ENCODE measurements at places on chromosomes 6 and 20.

DNA sequence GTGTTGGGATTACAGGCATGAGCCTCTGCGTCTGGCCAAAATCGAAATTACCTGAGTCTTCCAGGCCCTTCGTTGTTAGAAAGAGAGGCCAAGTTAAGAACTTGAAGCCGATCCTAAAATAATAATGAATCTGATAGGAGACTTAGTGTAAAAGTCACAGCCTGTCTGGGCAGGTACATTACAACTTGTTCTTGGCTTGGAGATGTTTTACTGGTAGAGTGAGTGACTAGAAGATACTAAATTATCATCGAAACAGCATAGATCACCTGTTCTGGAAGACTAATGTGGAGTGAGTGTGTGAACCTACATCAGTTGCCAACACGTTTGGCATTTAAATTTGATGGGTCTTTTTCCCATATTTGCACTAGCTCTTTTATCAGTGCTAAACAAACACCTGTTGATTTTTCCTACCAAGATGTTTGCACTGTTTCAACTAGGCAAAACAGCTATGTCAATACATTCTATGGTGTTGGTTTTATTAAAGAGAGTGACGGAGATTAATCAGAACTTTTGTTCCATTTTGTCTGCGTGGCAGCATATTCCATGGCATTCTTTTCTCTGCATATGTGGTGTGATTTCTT is 4.6 kb upstream of the TMEM217 start:
- no peak for DNase-seq

- no peak for DNase-seq
Measured at GRCh38 chr6:42960243-42961019, at the start of gene GNMT. Gene GNMT (plus strand): TSS chr6:42960754. CDS start chr6:42960768, 14 bp downstream.

- no peak for DNase-seq
Measured at GRCh38 chr6:13299403-13299821, 28.9 kb downstream of the TBC1D7 start.

DNA sequence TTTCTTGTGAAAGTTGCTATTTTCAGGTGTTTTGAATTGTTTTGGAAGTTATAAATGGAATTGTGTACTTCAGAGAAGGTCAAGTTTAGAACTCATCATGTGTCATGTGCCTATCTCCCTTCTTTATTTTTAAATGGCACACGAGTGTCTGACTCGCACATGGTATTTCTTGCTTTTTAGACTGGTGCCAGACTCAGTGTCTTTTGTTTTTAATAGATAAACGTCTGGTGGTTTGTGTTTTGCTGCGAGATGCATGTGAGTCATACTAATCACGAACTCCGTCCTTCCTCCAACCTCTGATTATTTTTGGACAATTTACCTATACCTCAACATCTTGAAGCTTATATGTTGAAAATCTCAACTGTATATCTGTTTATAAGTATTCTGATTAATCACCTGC is 292.1 kb downstream of the CDKAL1 start:
- no peak for DNase-seq

DNA sequence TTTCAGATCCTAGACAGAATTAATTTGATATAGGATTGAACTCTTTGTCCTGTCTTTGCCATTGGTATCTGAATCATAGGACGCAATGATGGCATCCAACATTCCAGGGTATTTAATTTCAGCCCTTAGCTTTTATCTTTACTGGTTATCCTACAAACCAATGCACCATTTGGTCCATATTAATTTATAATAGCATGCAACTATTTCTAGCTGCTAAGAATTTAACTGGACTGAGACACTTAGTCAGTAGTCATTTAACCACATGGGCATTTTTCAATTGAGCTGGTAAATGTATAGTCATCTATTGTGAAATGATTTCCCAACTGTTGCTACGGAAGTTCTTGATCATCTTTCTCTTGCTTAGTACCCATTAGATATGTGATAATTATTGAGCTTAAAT is 141.1 kb downstream of the CD164 start:
- DNase-seq: no peak

DNA sequence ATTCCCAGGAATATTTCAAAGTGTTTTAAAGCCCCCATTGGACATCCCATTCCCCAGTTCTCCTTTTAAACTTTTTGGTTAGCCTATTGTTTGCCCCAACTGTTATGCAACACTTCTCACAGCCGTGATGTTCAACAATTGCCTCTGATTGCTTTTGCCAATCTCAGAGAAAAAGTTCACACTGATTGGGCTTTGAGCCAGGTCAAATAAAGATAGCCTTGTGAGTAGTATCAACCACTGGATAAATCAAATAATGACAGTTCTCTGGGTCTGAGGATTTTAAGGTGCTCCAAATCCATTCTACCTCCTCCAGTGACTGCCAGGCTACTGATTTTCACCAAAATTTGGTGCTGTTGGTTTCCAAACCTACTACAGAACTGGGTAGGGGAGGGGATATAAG is 19.1 kb upstream of the NOP56 start:
- no peak for DNase-seq

DNA sequence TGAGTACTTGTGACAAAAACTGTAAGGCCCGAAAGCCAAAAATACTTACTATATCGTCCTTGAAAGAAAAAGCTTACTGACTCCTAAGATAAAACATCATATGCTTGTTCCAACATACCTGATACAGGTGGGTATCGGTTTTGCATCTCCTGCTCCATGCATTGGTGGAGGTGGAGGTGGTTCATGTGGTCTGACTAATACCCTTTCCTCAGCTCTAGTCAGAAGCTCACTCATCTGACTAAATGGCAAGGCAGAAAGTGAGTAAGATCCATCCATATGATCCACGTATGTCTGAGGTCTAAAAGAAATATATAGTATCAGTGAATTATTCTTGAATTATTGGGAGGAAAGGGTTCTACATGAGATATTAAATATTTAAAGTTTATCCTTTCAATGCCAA is 76.2 kb downstream of the WASF1 start:
- DNase-seq: no peak

- no peak for DNase-seq
Measured at GRCh38 chr6:163253556-163254213, 160.8 kb upstream of the QKI start.

GRCh38 chr6:140987364-140988155 is 1145.2 kb upstream of the GJE1 start:
- DNase-seq: no peak

GRCh38 chr20:35497780-35498189 is 31.7 kb downstream of the C20orf173 start:
- DNase-seq: no peak

GRCh38 chr6:152151920-152152319 is 344.4 kb downstream of the ESR1 start:
- DNase-seq: no peak

DNA sequence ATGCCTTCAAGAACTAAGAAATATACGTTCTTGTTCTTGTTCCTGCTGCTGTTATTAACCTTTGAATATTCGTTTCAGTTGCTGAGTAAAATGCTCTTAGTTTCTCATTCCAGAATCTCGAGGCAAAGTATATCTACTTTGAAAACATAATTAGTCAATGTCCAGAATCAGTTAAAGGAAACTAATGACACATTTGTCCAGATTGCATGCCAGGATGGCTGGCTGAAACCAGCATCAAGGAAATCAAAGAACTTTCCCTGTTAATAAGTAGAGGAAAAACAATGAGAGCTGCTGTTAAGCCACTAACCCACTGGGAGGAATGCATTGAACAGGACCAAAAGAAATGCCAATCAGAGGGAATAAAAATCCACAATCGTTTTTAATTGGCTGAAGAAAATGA is 196.9 kb downstream of the ALDH8A1 start:
- DNase-seq: no peak

DNA sequence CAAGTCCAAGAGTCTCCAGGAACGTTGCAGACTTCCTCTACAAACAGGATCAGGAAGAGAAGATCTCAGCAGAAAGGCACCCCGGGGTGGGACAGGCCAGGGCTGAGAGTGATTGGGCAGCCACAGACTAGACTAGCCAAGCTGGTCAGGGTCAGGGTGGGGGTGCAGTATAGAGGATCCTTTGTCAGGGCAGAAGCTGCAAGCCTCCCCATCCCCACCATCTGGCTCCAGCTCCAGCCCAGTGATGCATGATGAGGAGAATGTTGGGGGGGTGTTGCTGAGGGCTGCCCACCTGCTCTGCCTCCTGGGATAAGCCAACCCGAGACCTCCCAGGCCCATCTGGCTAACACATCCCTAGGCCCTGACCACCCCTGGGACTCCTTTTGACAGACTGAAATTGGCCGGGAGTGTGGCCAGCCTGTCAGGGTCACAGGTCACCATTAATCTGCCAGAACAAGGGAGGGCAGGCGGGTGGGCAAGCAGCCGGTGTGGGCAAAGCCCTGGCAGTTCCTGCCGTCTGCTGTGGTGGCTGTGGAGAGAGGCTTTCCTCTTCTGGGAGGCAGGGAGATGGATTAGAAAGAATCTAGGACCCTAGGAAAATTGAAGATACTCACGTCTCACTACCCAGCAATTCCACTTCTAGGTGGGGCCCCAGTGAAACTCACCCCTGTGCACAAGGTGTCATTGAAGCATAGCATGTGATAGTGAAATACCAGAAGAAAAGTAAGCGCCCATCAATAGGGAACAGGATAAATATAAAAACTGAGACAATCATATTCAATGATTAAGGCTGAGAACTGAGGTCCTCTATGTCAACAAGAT is 22.1 kb upstream of the SNTA1 start:
- no peak for DNase-seq

DNA sequence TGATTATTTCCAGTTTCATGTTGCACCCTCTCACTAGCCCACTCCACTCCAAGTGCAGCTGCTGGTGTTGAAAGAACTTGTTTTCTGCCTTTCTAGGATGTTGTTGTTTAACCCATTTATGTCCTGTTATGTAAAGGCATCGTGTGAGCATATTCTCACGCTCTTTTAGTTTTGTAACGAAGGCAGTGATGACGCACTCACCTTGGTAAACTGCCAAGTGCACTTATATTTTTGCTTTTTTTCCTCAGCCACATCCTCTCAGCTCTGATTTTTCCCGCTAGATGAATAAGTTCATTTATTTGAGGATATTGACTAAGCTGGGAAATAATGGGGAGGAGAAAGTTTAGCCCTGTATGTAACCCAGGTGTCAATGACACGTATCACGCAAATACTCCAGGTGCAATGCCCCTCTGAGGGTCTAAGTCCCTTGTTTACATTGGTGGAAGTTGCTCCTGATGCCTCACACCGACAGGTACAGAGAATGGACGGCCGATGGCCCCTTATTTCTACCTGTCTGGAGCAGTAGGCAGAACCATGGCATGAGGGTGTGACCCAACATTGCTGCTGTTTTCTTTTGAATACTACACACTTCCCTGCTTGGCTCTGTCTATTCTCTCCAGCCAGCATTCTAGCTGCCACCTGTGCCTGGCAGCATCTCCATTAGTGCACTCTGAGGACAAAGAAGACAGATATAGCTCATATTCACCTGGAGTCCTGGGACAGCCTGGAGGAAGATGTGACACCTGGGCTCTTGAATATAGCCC is 132.7 kb upstream of the SLC24A3 start:
- no peak for DNase-seq

GRCh38 chr20:46158476-46158987 is 40.4 kb downstream of the CD40 start:
- DNase-seq: no peak

DNA sequence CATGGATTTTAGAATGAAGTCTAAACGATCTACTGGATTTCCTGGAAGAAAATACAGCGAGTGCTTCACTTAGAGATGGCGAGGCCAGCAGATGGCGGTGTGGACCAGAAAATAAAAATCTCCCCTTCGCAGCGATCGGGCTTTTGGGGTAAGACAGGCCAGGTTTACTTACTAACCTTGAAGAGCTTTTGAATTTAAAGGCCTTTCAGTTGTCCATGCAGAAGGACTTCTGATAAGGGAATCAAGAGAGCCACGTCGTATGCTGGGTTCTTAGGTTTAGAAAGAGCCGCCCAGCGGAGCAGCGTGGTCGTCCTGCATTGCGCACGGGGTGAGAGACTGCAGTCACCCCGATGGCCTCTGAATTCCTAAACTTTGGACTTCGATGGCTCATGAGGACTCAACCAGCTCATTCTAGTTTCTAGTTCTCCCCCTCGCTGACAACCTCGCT is 125.2 kb upstream of the RALGAPA2 start:
- no peak for DNase-seq

GRCh38 chr20:2238601-2239000 is 57.2 kb upstream of the TGM3 start:
- DNase-seq: no peak

GRCh38 chr6:111183702-111184517 is 96.6 kb downstream of the SLC16A10 start:
- DNase-seq: no peak

DNA sequence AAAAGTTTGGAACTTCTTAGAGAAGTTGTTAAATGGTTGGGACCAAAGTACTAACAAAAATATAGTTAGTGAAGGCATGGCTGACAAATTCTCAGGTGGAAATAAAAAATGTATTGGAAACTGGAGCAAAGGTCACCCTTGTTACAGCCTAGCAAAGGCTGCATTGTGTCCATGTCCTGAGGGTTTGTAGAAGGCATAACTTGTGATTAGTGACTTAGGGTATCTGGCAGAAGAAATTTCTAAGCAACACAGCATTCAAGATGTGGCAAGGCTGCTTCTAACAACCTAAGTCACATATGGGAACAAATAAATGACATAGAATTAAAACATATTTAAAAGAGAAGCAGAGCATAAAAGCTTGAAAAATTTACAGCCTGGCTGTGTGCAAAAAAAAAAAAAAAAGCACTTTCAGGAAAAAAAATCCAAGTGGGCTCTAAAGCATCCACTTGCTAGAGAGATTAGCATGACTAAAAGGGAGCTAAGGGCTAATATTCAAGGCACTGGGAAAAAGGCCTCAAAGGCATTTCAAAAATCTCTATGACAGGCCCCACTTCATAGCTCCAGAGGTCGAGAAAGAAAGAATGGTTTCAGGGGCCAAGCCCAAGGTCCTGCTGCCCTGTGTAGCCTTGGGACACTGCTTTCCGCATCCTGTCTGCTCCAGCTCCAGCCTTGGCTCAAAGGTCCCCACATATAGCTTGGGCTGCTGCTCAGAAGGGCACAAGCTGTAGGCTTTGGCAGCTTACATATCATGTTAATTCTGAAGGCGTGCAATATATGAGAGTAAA is 453.2 kb upstream of the PTCHD4 start:
- DNase-seq: no peak

DNA sequence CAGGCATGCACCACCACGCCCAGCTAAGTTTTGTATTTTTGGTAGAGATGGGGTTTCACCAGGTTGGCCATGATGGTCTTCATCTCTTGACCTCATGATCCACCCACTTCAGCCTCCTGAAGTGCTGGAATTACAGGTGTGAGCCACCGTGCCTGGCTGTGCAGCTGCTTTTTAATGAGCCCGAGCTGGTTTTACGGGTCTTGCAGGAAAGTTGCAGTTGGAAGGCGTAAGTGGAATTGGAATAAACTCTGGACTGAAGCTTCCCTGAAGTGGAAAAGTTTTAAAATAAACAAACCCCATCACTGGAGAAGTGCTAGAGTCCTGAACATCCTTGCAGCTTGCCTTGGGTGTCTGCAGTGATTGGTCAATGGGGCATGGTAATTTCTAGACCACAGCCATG is 40.4 kb downstream of the KIF25 start:
- DNase-seq: no peak

All from stimulated activated CD8-positive, alpha-beta memory T cell treated with anti-CD3 and anti-CD28 coated beads, Interleukin-2, amount 100 ng/mL, for 1 hour (primary cell).